ENCODE measurements at places on chromosomes 7 and 10.

DNA sequence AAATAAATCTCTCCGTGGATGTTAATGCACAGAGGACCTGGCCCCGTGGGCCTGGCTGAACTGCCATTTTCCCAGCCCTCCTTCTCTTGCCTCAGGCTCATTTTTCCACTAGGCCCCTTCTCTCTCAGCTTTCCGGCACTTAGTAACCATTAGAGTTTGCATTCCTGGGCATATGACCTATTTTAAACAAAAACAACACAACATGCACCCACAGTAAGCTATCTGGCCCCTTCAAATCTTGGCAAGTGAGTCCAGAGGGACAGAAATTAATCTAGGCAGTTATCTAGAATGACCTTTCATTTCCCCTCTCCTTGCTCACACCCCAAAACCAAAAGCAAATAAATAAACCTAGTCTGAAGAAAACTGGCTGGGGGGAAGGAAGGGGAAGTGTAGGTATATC lies 11.7 kb downstream of the FBXW4 start:
- peak; percentile 77 for DNase-seq

DNA sequence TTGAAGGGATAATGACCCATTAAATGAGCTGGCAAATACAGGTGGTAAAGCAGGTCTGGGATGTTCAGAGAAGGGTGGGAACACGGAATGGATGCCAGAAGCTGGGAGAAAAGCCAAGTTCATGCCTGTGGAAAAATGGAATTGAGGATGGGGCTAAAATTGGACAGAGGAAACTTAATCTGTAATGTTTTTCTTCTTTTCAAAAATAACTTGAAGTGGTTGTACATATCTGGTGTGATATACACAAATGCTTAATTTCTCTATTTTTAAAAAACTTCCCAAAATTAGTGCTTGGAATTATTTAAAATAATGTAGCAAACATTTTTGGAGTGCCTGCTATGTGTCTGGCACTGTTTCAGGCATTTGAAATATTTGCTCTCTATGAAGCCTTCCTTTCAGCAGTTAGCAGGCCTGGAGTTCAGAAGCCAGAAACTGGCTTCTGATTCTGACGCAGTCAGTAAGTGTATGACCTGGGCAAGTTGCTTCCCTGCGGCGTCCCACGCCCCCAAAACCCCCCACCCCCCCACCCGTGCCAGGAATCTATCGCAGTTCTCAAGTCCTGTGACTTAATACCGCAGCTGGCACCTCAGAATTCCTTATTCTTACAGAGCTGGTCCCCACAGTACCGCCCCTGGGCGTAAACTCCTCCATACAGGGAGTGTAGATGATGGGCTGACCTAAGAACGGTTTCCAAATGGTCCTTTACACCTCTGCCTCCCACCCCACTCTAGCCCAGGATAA lies 828 bp upstream of the MALSU1 start:
- DNase-seq: peak; percentile 82

- no peak for DNase-seq
Measured at GRCh38 chr10:77036993-77037734, 600.4 kb downstream of the KCNMA1 start.

- peak; percentile 100 for DNase-seq
Measured at GRCh38 chr10:71860243-71861029, 9.4 kb upstream of the PSAP start.

DNA sequence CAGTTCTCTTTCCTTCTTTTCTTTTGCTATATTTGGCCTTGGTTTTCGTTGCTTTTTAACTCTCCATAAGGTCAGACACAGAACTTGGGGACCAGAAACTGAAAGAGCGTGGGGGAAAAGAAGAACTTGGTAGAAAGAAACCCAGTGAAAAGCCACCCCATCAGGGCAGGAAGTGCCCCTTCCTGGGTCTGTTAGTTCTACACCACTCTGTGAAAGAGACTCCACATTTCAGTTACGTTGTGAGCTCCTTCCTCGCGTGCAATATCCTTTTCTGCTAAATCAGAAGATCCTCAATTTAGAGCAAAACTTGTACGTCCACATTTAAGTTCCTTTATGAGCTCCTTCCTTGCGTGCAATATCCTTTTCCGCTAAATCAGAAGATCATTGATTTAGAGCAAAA lies 220.6 kb upstream of the FOXK1 start:
- DNase-seq: no peak

DNA sequence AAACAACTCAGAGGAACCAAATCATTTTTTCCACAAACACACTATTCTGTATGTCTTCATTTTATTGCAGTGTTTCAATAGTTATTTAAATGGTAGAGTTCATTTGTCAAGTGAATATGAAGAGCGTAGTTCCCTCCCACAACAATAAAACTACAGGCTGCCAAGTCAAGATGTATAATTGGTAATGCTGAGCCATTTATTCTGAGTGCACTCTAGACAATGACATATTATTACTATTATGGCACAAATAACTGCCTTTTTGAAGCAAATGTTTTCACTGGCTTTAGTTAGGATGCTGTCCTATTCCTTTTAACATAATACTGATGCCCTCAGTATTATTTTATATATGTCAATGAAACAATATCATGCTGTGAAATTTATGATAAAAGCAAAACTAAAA lies 102.7 kb upstream of the PCDH15 start:
- no peak for DNase-seq
